ENCODE measurements at places on chromosomes 2 and 18. TPM values are rescaled to one million over a fixed set of nuclear protein-coding genes. Genes with fewer than 3 reads are reported as not detected.

The PCARE gene
- total RNA-seq, result not detected

The GALR1 gene
- not detected for total RNA-seq

The DSG3 gene
- total RNA-seq, result not detected

The CCL20 gene
- total RNA-seq, result not detected

The HOXD13 gene
- total RNA-seq, result not detected

DNA sequence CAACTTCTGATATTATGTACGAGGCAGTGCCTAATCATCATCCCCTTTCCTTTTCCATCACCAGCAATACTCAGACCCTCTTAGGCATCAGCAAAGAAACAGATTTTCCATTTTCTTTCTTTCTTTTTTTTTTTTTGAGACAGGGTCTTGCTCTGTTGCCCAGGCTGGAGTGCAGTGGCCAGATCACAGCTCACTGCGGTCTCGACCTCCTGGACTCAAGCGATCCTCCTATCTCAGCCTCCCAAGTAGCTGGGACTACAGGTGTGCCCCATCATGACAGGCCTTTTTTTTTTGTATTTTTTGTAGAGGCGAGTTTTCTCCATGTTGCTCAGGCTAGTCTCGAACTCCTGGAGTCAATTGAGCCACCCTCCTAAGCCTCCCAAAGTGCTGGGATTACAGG lies 5.9 kb upstream of the OLA1 start:
- no peak overlapping the region for H3K4me3 ChIP-seq
- no peak overlapping the region for H3K27ac ChIP-seq
- no peaks in the 10 kb centered on the region for H3K36me3 ChIP-seq
- no peak for DNase-seq
- H3K27me3 ChIP-seq, result peaks cover 15% of the 10 kb centered on the region

DNA sequence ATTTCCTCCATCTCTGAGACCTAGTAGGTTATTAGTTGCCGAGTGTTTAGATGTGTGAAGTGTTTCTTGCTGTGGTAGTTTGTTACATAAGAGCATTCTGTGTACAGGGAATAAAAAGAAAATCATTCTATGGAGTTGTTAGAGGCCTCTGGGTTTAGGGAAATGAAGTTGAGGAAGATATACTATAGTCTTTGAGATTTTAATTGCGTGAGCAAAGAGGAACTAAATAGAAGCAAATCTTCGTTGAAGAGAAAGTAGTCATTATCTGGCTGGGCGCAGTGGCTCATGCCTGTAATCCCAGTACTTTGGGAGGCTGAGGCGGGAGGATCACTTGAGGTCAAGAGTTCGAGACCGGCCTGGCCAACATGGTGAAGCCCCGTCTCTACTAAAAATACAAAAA lies 19.0 kb downstream of the USP39 start:
- DNase-seq, result no peak
- no peak overlapping the region for H3K4me3 ChIP-seq
- no peaks in the 10 kb centered on the region for H3K27me3 ChIP-seq
- H3K27ac ChIP-seq, result no peak overlapping the region

DNA sequence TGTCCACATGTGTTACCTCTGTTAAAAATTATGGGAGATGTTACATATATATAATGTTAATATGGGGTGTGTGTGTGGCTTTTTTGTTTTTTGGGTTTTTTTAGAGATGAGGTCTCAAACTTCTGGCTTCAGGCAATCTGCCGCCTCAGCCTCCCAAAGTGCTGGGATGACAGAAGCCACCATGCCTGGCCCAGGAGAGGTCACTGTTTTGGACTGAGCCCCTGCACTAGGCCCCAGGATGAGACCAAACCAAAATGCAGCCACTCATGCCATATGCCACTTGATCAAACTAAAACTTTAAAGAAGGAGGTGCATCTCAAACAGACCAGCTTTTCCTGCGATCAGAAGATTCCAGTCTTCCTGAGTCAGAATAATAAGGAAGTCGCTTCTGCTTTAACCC lies 2.5 kb downstream of the ADI1 start:
- peaks cover 44% of the 10 kb centered on the region for H3K4me1 ChIP-seq
- DNase-seq, result no peak
- H3K27me3 ChIP-seq, result no peaks in the 10 kb centered on the region
- no peak overlapping the region for H3K4me3 ChIP-seq
- no peak overlapping the region for H3K27ac ChIP-seq
- peaks cover 51% of the 10 kb centered on the region for H3K36me3 ChIP-seq

- no peaks in the 10 kb centered on the region for H3K27me3 ChIP-seq
- peaks cover 42% of the 10 kb centered on the region for H3K4me1 ChIP-seq
- H3K27ac ChIP-seq, result peak overlapping the region; percentile 90
- no peak for DNase-seq
These were observed 192.6 kb downstream of the CD226 start for GRCh38 chr18:69755041-69755440.

- no peak overlapping the region for H3K27ac ChIP-seq
- no peak for DNase-seq
- H3K4me3 ChIP-seq, result no peak overlapping the region
These were observed 7.0 kb downstream of the CTIF start for GRCh38 chr18:48545757-48546321.

DNA sequence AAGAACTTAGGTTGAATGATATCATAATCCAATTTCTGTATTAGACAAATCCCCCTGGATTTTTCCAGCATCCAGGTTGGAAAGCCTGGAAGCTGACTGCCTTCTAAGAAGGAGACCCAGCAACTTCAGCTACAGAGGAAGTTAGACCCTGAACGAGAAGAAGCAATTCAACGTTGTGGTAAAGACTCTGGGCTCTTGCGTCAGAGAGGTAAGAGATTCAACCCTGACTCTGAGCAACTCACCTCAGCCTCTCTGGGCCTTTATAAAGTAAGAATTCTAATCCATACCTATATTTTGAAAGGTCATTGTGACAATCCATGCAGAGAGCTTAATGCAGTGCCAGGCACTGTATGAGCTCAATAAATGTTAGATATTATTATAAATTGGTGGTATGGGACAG lies 9.7 kb downstream of the E2F6 start:
- H3K4me3 ChIP-seq, result no peak overlapping the region
- no peak for DNase-seq
- peaks cover 18% of the 10 kb centered on the region for H3K4me1 ChIP-seq
- peaks cover 8% of the 10 kb centered on the region for H3K36me3 ChIP-seq
- no peak overlapping the region for H3K27ac ChIP-seq

DNA sequence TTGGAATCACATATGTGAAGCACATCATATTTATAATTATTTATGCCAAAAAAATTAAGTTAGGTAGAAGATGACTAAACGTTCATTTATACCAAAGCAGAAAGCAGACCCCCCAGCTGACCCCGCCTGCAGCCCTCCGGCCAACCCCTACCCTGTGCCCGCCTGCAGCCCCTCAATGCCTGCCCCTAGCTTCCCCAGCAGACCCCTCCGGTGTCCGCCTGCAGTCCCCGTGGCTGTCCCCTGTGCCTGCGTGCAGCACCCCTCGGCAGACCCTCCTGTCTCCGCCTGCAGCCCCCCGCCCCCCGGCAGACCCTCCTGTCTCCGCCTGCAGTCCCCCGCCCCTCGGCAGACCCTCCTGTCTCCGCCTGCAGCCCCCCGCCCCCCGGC lies 136.2 kb downstream of the NFATC1 start:
- H3K4me3 ChIP-seq, result no peak overlapping the region
- no peak overlapping the region for H3K27ac ChIP-seq
- peaks cover 17% of the 10 kb centered on the region for H3K36me3 ChIP-seq
- peaks cover 6% of the 10 kb centered on the region for H3K4me1 ChIP-seq
- no peaks in the 10 kb centered on the region for H3K27me3 ChIP-seq
- no peak for DNase-seq

- H3K27ac ChIP-seq, result no peak overlapping the region
- no peak for DNase-seq
- H3K4me1 ChIP-seq, result no peaks in the 10 kb centered on the region
- H3K4me3 ChIP-seq, result no peak overlapping the region
These were observed 76.3 kb downstream of the STPG4 start for GRCh38 chr2:47078541-47079482.

GRCh38 chr2:145687442-145688134 lies 1167.7 kb upstream of the ZEB2 start:
- H3K4me1 ChIP-seq, result no peaks in the 10 kb centered on the region
- DNase-seq, result no peak
- H3K27ac ChIP-seq, result no peak overlapping the region
- H3K4me3 ChIP-seq, result no peak overlapping the region

DNA sequence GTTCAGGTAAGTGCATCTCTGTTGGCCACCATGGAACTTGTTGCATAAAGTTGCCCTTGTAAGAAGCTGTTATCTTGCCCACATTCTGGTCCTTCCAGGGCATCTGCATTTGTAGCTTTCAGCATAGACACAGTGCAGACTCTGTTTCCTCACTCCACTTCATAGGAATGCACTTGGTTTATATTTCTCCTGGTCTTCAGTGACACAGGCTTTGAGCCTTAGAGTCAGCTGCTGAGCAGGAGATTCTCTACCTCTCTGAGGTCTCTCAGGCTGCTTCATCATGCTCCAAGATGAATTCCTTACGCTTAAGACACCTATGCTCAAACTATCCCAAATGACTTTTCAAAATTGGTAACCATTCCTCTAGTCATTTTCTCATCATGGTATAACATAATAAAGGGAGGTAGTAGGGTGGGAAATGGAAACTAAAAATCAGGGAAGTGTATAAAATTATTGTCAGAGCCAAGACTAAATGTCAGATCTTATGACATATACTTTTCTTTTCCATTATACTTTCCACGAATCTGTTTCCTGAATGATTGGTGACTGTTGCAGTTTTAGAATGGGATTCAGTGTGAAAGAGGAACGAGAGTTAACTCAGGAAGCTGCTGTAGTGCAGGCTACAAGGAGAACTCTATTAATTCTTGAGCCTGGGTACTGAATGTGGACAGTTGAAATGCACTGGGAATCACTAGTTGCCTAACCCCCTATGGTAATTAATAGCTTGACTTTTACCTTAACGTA lies 72.0 kb downstream of the GALNT1 start:
- H3K27ac ChIP-seq, result no peak overlapping the region
- H3K4me3 ChIP-seq, result no peak overlapping the region
- H3K4me1 ChIP-seq, result no peaks in the 10 kb centered on the region

- no peaks in the 10 kb centered on the region for H3K4me1 ChIP-seq
- no peaks in the 10 kb centered on the region for H3K36me3 ChIP-seq
- no peak for DNase-seq
- no peak overlapping the region for H3K4me3 ChIP-seq
- H3K27me3 ChIP-seq, result peaks cover 39% of the 10 kb centered on the region
These were observed 15.2 kb downstream of the GKN2 start for GRCh38 chr2:68937346-68938055.

DNA sequence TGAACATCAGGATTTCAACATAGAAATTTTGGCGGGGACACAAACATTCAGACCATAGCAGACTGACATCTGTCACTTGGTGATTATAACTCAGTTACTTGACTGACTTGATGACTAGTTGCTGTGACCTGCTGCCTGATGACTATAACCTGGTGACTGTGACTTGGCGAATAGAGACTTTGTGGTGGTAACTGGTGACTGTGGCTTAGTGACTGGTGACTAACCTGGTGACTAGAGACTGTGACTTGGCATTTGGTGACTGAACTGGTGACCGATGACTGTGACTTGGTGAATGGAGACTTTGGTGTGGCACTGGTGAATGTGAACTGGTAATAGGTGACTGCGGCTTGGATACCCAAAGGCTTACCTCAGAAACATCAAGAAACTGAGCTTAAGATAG lies 563.1 kb upstream of the FAM98A start:
- H3K27ac ChIP-seq, result no peak overlapping the region
- no peak for DNase-seq
- no peaks in the 10 kb centered on the region for H3K36me3 ChIP-seq
- H3K4me1 ChIP-seq, result no peaks in the 10 kb centered on the region
- no peak overlapping the region for H3K4me3 ChIP-seq
